CD8-positive, alpha-beta memory T cell (primary cell): ENCODE measurements at places on chromosomes 16 and 17. TPM values are rescaled to one million over a fixed set of nuclear protein-coding genes. Genes with fewer than 3 reads are reported as not detected.

Gene CASKIN1
- polyA plus RNA-seq, result not detected

Gene TBC1D3I
- not detected for polyA plus RNA-seq

Gene FAM117A
- polyA plus RNA-seq, result 85.0 TPM

Gene KCNH6
- polyA plus RNA-seq, result not detected

Gene KRT28
- not detected for polyA plus RNA-seq

Gene RAB11FIP4
- polyA plus RNA-seq, result 26.8 TPM

Gene SLC7A5
- polyA plus RNA-seq, result 20.7 TPM

Gene IL17C
- polyA plus RNA-seq, result not detected

Gene TMEM88
- not detected for polyA plus RNA-seq

Gene FOXJ1
- 0.68 TPM for polyA plus RNA-seq

Gene GGNBP2
- 63.3 TPM for polyA plus RNA-seq

Gene RUNDC1
- polyA plus RNA-seq, result 22.4 TPM

Gene DNAI2
- polyA plus RNA-seq, result 0.60 TPM

Gene CCL8
- polyA plus RNA-seq, result not detected

Gene KRTAP4-6
- 0.35 TPM for polyA plus RNA-seq

Gene SLC35G6
- polyA plus RNA-seq, result 0.12 TPM

Gene ATP2C2
- polyA plus RNA-seq, result not detected

Gene ASGR2
- not detected for polyA plus RNA-seq

Gene ZP2
- not detected for polyA plus RNA-seq

Gene STH
- polyA plus RNA-seq, result not detected

Gene KCNH4
- not detected for polyA plus RNA-seq

Gene ALOX15
- polyA plus RNA-seq, result not detected

Gene HOXB4
- polyA plus RNA-seq, result 0.33 TPM

Gene SCNN1G
- not detected for polyA plus RNA-seq

Gene CES1
- polyA plus RNA-seq, result 4.9 TPM

Gene SCIMP
- polyA plus RNA-seq, result 0.81 TPM

Gene WWOX
- 18.2 TPM for polyA plus RNA-seq

Gene ACSM3
- polyA plus RNA-seq, result 7.4 TPM

Gene XYLT1
- polyA plus RNA-seq, result 1.4 TPM

Gene GHDC
- polyA plus RNA-seq, result 23.1 TPM

Gene LRRC37A
- polyA plus RNA-seq, result 1.1 TPM

Gene CCDC200
- 0.90 TPM for polyA plus RNA-seq

Gene TBX6
- polyA plus RNA-seq, result not detected

Gene CHCT1
- polyA plus RNA-seq, result not detected

Gene SPSB3
- polyA plus RNA-seq, result 63.9 TPM

Gene CIAO2B
- 132 TPM for polyA plus RNA-seq

Gene TP53TG3
- not detected for polyA plus RNA-seq

Gene HOXB1
- polyA plus RNA-seq, result not detected

Gene ULK2
- polyA plus RNA-seq, result 6.9 TPM

Gene GPR139
- polyA plus RNA-seq, result not detected

Gene KRT15
- not detected for polyA plus RNA-seq

Gene PDILT
- not detected for polyA plus RNA-seq

Gene EIF3CL
- 30.8 TPM for polyA plus RNA-seq

Gene CCNF
- polyA plus RNA-seq, result 2.6 TPM

Gene SULT1A1
- polyA plus RNA-seq, result 7.3 TPM

Gene TBC1D26
- 0.23 TPM for polyA plus RNA-seq

Gene TVP23A
- polyA plus RNA-seq, result 0.26 TPM

Gene SLFN12
- 2.5 TPM for polyA plus RNA-seq

Gene MXRA7
- polyA plus RNA-seq, result 30.6 TPM

Gene NXN
- 0.08 TPM for polyA plus RNA-seq

Gene RPRML
- polyA plus RNA-seq, result not detected

Gene KRT33A
- polyA plus RNA-seq, result not detected

Gene PAFAH1B1
- 13.2 TPM for polyA plus RNA-seq
